ENCODE measurements at places on chromosomes 1 and 21.

GRCh38 chr1:204928671-204929486, 58.2 kb downstream of the NFASC start:
- DNase-seq: no peak

- no peak for DNase-seq
These were observed 33.7 kb upstream of the CD2 start for GRCh38 chr1:116720364-116721038.

- DNase-seq: no peak
These were observed 244.4 kb downstream of the AKT3 start for GRCh38 chr1:243605604-243606003.

- peak; percentile 63 for DNase-seq
These were observed at the start of gene SLC25A33 for GRCh38 chr1:9539165-9539828. TSS of gene SLC25A33 (plus strand) at chr1:9539465. CDS start at chr1:9539692, 227 bp downstream.

GRCh38 chr1:18142471-18142870, 34.9 kb downstream of the IGSF21 start:
- no peak for DNase-seq

GRCh38 chr1:42209526-42210251, 45.1 kb upstream of the GUCA2A start:
- no peak for DNase-seq

GRCh38 chr1:231571904-231572303, 43.4 kb downstream of the TSNAX start:
- no peak for DNase-seq

DNA sequence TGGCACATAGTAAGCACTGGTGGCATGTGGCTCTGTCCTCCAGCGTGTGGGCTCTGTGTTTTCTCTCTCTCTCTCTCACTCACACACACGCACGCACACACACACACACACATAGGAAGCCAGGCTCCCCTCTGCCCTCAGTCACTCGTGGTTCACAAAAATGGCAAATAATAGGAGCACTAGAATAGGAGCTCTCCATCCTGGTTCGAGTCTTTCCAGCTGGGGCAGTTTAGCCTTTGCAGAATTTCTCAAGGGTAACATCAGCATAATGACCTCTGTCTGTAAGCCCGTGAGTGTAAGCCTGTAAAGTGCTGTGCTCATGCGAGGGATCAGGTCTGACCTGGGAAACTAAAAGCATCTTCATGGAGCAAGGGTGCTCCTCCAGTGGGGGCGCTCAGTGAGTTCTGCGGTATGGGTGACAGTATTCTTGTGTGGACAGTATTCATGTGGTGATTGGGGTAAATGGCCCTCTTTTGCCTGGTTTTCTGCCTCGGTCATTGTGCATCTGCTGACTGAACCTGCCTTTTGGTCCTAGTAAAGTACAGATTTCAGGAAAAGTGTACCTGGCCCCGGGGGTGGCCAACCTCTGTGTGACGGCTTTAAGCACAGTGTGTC, 842 bp upstream of the ZC3H12A start:
- no peak for DNase-seq

DNA sequence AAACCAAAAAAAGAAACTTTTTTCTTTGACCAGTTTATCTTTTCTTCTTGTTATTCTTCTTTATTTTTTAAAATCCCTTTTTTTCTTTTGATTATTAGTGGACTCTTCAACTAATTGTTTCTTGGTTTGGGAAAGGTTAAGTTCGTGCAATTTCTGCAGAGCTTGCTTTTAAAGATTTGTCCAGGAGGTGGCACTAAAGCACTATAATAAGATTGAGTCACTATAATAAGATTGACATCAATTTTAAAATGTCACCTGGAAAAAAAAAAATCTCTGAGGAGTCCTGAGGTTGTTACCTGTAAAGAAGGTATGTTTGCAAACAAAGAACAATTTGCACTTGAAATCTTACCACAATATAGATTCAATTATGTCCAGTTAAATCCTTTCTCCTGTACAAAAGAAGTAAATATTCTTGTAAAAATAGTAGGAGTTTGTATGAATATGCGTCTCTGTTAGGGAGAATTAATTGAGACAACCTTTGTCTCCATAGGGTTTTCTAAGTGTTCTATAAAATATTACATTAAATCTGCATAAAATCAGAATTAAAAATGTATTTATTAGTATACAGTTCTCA, 166.7 kb downstream of the ADGRL4 start:
- no peak for DNase-seq

GRCh38 chr1:42379794-42380585, 602 bp upstream of the RIMKLA start:
- DNase-seq: no peak

- DNase-seq: no peak
These were observed 33.9 kb upstream of the LBR start for GRCh38 chr1:225461533-225462428.

GRCh38 chr1:96703186-96703585, 18.4 kb upstream of the PTBP2 start:
- no peak for DNase-seq

DNA sequence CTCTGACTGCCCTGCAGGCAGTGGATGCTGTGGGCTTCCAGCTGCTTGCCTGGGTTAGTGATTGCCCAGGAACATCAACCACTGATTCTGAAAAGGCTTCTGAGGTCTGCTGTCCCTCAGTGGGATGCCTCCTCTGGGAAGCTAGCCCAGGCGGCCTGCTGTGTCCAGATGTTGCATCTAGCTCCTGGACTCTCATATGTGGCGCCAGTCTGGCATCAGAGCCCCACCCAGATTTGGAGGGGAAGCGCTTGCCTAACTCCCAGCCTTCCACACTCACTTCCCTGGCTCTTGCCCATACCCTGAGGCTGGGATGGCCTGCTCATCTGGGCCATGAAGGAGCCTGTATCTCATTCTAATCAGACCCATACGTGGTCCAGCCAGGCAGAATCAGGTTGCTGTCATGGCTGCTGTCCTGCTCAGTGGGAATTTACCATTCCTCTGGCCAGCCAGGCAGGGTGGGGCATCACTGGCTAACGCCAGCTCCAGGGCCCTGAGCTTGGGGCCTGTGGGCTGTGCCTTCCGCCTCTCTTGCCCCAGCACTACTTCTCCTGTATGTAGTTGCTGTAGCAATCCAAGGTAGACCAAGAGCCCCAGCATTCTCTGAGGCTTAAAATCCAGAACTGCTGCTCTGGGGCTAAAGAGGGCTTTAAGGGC, 4.1 kb downstream of the CSF1 start:
- DNase-seq: no peak

DNA sequence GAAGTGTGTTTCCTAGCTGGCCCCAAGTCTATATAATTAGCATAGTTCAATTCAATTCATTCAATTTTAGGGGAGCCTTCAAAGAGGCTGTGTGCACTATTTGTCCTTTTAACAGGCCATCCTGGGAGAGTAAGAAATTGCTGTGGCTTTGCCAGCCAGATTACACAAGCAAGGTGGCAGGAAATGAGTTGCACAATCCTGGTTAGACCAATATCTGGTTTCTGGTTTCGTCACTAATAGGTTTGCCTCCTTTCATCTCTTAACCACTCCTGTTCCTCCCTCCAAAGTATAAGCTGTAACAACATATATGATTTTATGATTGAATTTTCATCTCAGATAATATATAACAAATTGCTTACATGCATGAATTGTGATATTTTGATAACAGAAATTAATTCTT, 84.1 kb upstream of the NEGR1 start:
- DNase-seq: no peak

GRCh38 chr1:203282720-203283542, 22.4 kb upstream of the BTG2 start:
- DNase-seq: no peak

- no peak for DNase-seq
These were observed 5.1 kb downstream of the ATF3 start for GRCh38 chr1:212613440-212614335.

- DNase-seq: no peak
These were observed 30.4 kb downstream of the H3-3A start for GRCh38 chr1:226092965-226093364.

DNA sequence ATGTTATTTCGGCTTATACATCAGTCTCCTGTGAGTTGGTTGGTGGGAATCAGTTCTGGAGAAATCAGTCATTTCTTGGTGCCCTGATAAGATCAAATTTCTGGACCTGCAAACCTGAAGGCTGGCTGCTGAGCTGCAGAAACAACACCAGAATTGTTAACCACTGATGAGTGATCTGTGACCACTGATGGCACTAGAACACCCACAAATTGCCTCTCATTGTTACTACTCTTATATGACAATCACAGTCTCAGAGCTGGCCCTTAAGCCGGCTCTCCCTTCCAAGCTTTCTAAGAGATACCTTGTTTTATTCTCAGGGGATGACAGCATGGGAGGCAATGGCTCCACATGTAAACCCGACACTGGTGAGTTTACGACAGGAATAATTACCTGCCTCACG, 1.9 kb downstream of the C1orf162 start:
- DNase-seq: no peak

GRCh38 chr1:20696397-20697333, 21.1 kb downstream of the KIF17 start:
- DNase-seq: no peak

- no peak for DNase-seq
These were observed 12.8 kb downstream of the GFI1 start for GRCh38 chr1:92473781-92474495.

- DNase-seq: no peak
These were observed 101.7 kb downstream of the NR5A2 start for GRCh38 chr1:200128944-200129879.

DNA sequence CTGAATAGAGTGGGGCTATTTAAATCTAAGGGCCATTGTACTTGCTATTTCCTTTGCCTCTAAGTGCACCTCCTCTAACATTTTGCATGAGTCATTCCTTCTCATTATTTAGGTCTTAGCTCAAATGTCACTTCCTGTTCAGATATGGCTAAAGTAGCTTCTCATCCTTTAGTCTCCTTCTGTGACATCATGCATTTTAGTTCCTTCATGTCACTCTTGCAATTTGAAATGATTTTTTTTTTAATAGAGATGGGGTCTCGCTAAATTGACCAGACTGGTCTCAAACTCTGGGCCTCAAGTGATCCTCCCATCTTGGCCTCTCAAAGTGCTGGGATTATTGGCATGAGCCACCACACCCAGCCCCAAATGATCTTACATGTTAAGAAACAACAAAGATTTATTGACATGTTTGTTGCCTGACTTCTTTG, 6.6 kb downstream of the TBX19 start:
- no peak for DNase-seq

DNA sequence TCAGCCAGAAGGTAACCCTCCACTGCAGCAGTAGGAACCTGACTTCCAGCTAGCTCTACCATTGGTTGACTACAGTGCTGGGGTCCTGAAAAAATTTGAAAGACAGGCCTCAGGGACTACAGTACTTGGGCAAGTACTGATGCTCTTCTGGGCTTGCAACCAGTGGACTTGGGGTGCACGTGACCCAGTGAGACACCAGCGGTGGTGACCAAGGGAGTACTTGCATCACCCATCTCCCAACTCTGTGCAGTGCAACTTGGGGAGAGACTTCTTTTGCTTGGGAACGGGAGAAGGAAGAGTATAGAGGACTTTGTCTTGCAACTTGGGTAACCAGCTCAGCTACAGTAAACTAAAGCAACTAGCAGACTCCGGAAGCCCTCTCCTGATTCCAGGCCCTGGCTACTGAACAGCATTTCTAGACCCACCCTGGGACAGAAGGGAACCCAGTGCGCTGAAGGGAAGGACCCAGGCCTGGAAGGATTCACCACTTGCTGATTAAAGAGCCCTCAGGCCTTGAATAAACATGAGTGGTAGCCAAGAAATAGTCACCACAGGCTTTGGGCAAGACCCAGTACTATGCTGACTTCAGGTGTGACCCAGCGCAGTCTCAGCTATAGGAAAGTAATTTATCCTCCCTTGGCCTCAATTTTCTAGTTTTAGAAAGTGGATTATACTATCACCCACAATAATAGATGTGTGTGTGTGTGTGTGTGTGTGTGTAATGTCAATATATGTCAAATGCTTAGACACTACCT, 45.6 kb downstream of the TNNI3K start:
- no peak for DNase-seq

DNA sequence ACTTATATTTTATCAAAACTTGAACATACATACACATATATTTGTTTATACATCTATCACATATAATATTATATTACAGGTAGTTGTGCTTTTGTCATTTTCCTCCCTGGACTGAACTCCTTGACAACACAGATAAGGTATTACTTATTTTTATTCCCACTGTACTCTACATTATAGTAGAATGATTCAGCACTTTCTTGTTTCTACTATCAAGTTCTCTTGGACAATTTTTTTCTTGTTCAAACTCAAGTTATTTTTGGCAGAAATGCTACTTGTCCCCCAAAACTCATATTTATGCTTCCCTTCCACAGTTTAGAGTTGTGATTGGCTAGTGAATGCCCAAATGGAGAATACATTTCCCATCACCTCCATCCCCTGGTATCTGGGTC, 10.8 kb upstream of the PTPRC start:
- DNase-seq: no peak

GRCh38 chr1:198290089-198290683, 133.4 kb downstream of the NEK7 start:
- no peak for DNase-seq

Data from cortex of kidney (tissue), 1 donor.